Stimulated activated CD4-positive, alpha-beta T cell treated with anti-CD3 and anti-CD28 coated beads, Interleukin-4, amount 100 ng/mL, for 1 hour (primary cell): ENCODE measurements at places on chromosomes 7 and 10.

DNA sequence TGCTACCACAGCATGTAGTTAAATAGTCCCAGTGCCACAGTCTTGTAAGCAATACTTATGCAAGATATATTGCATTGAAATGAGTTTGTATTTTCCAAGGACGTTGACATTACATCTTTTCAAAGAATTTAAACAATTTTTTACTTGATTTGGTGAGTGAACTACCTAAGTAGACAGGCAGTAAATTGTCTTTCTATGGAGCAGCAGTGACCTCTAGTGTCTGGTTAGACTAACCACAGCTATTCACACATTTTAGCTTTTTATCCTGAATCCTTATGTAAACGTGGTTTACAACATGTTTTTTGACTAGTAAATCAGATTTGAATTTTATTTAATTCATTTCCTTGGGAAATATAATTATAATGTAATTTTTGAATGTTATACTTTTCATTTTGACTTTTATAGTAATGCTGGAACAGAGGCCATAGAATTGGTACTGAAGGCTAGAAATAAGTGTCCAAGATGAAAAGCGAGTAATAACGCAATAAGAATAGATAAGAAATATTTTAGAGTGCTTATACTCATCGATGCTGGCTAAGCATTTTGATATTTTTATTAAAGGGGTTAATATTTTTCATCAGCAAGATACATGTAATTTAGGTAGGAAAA lies 5.6 kb downstream of the LRRTM3 start:
- DNase-seq = no peak

- DNase-seq = peak; percentile 21
Observed at GRCh38 chr10:35643151-35644049, 1.3 kb upstream of the FZD8 start.

DNA sequence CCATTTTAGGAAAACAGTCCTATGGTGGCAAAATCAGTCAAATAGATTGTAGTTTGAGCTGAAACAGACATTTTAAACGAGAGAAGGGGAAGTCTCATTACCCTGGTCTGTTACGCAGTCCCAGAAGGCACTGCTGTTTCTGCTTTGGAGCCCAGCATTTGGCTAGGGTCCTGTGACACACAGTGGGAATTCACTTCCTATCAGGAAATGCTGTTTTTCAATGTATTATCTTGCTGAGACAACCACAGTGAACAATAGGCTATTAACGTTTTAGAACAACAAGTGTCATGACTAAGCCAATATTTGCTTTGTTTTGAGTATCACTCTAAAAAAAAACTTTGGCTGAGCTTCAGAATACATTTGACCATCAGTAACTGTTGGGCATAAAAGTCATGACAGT lies 74.1 kb downstream of the ADD3 start:
- DNase-seq = no peak

GRCh38 chr7:107394831-107395230 lies 75.0 kb upstream of the GPR22 start:
- DNase-seq = no peak

- DNase-seq = no peak
Observed at GRCh38 chr10:98302741-98303365, 34.9 kb upstream of the LOXL4 start.

DNA sequence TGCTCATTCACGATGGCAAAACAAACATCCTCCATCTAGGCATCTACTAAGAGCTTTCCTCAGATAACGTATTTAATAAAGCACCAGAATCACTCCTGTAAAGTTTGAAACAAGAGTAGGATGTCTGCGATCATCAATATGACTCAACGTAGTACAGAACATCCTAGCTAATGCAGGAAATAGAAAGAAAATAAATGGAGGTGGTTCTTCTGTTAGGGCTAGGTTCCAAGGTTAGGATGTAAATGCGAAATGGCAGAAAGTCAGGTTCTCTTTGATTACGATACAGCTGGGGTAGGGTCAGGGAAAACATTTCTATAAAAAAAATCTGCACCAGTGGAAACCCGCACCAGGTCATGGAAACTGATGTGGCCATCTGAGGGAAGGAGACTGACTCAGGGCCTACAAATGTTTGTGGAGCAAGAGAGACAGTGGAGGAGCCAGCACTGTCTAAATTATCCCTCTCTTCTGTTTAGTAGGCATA lies 29.1 kb downstream of the CCDC6 start:
- no peak for DNase-seq

- no peak for DNase-seq
Observed at GRCh38 chr10:8424555-8425211, 370.2 kb downstream of the GATA3 start.

- peak; percentile 51 for DNase-seq
Observed at GRCh38 chr7:150716368-150716767, at the start of gene GIMAP1. TSS of gene GIMAP1 (plus strand) at chr7:150716613. CDS start at chr7:150719048, 2,435 bp downstream.

GRCh38 chr10:33950206-33950605 lies 615.7 kb upstream of the NRP1 start:
- no peak for DNase-seq

- DNase-seq = no peak
Observed at GRCh38 chr10:131035779-131036178, 275.7 kb downstream of the TCERG1L start.

DNA sequence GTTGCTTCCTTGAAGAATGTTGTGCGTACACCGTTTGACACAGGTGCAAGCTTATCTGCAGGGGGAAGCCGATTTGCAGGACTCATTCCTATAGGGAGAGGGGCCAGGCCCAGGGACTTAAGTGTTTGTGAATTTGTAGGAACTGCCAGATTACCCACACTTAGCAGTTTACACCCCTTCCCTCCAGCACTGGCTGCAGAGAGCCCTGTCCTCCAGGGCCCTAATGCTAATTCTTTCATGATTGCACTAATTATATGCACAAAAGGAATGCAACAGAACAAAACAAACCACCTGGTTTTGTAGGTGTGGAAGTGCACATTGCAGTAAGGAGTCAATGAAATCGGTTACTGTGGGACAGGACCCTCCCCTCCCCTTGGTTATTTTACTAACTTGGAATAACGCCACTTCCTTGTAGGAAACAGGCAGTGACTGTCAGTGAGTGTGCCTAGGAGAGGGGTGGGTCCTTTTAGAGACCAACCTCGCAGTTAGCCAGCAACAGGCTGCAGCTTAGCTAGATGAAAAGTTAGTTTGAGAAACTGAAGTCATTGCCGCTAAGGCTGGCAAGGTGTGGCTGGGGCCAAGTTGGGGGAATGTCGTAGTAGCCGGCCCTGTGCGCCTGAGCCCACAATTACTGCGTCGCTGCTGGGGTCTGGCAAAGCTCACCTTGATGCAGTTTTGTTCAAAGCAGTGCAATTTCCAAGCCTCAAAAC lies 60.6 kb downstream of the CUX1 start:
- DNase-seq = no peak

GRCh38 chr7:36304099-36304425 lies 85.6 kb upstream of the ANLN start:
- no peak for DNase-seq

DNA sequence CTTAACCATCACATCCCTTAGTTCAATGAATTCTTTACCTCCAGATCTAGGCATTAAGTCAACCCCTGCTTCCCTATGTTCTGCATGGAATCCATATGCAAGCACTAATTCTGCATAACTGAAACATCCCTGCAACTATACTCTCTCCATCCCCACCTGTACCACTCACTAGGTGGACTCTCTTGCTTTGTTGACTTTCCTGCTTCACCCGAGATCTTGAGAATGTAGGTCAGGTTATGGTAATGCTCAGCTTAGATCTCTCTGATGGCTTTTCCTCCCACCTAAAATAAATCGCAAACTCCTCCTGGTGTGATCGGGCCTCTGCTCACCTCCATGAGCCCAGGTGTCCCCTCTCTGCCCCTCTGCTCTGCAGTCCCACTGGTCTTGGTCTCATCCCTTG lies 92.4 kb upstream of the ADAM12 start:
- no peak for DNase-seq

DNA sequence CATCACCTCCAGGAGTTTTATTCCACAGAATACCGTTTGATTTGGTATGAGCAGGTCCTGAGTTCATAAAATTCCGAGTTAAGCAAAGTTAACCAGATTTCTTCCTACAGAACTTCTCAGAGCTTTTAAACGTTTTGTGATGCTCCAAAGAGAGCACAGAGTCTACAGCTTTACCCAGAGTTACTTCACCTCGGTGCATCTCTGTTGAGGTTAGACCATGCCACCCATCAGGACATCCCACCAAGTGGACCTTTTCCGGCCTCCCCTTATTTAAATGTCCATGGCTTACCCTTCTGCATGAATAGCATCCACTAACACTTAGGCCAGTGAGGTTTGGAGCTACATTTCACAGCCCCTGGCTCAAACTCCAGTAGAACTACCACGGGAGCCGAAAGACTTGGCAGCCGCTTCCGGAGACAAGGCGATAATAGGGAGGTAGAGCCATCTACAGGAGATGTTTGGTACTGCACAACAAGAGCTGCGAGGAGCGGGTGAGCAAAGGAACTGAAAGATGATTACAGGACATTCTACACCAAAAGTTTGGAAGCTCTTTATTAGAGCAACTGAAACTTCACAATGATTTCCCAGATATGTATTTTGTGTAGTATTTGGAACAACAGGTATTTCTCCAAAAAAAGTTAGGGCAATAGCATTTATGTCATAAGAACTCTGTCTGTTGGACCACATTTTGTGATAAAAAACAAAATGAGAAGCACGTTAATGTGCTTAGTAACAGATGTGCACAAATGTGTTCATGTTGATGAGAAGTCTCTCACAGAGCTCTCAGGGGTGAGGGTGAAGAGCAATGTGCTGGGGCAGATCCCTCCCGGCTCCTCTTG lies 174.7 kb downstream of the HERPUD2 start:
- DNase-seq = peak; percentile 21

DNA sequence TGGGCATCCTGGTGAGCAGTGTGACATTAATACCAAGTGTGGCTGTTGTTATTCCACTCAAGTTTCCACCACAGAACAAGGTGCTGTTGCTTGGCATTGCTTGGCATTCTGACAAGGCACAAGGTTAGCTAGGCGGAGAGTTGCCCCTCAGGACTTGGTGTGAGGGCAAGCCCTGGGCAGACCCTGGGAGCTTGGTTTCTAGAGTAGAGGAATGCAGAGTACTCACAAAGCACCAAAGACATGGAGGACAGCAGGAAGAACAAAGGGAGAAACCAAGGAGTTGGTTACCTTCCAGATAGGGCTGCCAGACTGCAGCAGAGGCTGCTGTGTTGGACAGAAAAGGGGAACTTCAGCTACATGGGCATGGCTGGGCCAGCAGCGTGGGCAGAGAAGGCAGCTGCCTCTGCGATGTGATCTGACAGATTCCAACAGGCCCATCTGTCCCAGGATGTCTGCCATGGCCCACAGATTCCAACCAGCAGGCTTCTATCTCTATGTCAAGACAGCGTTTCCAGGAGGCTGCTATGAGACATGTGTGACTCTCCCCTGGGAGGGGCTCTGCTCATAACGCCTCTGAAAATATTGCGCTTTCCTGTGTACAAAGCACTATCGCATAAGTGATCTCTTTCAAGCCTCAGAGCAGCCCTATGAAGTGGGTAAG lies 1.8 kb downstream of the GOLGA7B start:
- no peak for DNase-seq

- DNase-seq = no peak
Observed at GRCh38 chr7:21941611-21942141, 4.0 kb downstream of the CDCA7L start.
